Hepatocyte (in vitro differentiated cells): ENCODE measurements at places on chromosomes 3 and 15. TPM values are rescaled to one million over a fixed set of nuclear protein-coding genes. Genes with fewer than 3 reads are reported as not detected.
A peak's percentile ranks its signal among the peaks of the same experiment; 100 is the strongest.

ZDHHC23 gene
- 4.7 and 8.5 TPM in 2 replicates for total RNA-seq

GOLGA6A gene
- not detected in 2 replicates for total RNA-seq

TPRG1 gene
- total RNA-seq = 0.16 and 0.43 TPM in 2 replicates

DNA sequence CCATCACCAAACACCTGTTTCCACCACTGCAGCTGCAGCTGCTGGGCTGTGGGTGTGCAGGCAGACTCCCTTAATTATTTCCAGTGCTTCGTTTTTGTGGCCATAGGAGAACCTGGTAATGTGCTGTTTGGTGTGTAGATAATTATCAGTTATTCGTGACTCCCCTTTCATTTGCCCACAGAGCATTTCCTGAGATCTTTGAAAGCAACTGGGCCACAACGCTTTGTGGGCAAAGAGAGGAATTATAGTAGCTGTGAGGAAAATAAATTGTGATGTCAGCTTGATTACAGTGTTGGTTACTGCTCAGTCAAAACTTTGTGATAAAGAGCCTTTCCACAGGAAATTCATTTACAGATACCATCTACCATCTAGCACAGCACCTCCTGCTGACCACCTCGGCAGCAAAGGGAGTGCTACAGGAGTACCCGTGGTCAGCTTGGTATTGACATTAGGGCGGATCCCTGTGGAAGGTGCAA lies 193.3 kb upstream of the SLCO3A1 start:
- H3K27ac ChIP-seq = no peak overlapping the region
- no peak for DNase-seq
- no peak overlapping the region for H3K4me3 ChIP-seq
- no peaks in the 10 kb centered on the region for H3K4me1 ChIP-seq
- peaks cover 6% of the 10 kb centered on the region for H3K27me3 ChIP-seq
- H3K36me3 ChIP-seq = no peaks in the 10 kb centered on the region

GRCh38 chr15:20659265-20659664 lies 117.7 kb upstream of the GOLGA6L6 start:
- no peaks in the 10 kb centered on the region for H3K4me1 ChIP-seq
- H3K4me3 ChIP-seq = no peak overlapping the region
- H3K27me3 ChIP-seq = no peaks in the 10 kb centered on the region

- H3K36me3 ChIP-seq = no peaks in the 10 kb centered on the region
- H3K27me3 ChIP-seq = no peaks in the 10 kb centered on the region
- peak overlapping the region; percentile 93 for H3K27ac ChIP-seq
Measured at GRCh38 chr3:187748050-187748481, 2.8 kb upstream of the BCL6 start.

DNA sequence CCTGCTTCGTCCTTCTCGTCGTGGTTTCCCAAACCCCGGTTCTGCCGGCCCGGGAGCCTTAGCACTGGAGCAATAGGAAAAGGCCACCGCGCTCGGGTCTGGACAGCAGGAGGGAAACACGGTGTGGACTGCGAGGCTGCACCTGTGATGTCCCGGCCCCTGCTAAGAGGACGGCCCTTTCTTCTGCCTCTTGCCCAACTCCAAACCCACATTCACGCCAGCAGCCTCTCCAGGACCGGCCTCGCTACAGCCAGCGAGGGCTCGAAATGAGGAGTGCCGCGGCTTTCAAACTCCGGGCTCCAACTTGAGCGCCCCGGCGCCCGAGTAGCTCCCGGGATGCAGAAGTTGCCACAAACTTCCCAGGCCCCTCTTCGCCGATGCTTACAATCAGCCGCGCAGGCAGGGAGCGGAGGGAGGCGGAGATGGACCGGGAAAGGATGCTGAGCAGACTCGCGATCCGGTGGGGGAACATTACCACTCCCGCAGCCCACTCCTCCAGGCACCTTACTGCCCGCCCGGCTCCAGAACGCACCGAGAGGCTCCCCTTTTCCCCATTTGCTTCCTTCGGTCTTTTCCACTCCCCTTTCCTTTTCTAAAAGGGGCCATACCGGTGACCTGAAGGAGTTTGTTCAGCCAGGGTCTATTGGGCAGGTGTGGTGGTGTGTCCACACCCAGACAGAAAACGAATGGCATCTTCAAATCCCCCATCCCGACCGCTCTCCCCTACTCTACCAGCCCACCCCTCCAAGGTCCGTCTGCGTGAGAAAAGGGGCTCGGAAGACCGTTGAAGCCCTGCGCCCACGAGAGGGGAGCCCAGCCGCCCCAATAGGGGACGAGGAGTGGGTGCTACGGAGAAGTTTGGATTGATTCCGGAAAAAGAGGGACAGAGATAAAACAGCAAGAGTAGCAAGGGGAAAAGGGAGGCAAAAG lies 18.8 kb upstream of the SATB1 start:
- peak; percentile 38 for DNase-seq
- H3K27me3 ChIP-seq = peaks cover 58% of the 10 kb centered on the region
- peak overlapping the region; percentile 49 for H3K4me3 ChIP-seq
- peaks cover 15% of the 10 kb centered on the region for H3K4me1 ChIP-seq

DNA sequence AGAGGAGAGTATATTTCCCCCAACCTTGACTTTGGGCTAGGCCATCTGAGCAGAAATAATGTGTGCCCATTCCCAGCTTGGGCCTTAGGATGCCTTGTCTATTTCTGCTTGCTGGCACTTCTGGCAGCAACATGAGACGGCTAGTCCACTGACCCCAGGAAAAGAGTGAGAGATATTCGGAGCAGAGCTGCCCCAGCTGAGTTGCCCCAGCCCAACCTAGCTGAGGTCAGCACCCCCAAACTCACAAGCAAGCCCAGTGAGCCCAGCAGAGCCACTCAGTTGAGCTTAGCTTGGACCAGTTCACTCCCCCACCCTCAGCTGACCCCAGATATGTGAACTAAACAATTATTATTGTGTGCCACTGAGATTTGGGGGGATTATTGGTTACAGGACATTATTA lies 20.2 kb downstream of the ITGA11 start:
- DNase-seq = no peak
- H3K27ac ChIP-seq = no peak overlapping the region
- no peaks in the 10 kb centered on the region for H3K27me3 ChIP-seq
- no peak overlapping the region for H3K4me3 ChIP-seq
- no peaks in the 10 kb centered on the region for H3K4me1 ChIP-seq
- no peaks in the 10 kb centered on the region for H3K36me3 ChIP-seq
